ENCODE measurements at places on chromosomes 6 and 20.

DNA sequence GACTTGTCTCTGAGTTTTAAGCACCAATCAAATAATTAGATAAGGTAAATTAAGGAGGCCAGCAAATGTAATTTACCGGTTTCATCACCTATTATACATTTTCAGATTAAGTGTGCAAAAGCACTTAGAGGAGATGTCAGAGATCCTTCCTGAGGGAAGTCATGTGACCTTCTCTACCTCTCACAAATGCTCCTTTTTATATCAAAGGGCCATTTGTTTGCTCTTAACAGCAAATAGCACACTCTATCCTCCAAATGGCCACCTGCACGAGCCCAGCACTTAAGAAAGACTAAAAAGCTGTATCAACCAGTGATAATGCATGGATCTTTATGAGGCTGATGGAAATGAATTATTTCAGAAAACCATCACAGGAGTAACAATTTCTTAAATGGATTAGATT lies 149.4 kb downstream of the ELOVL4 start:
- DNase-seq: no peak

GRCh38 chr6:4010689-4011090 lies 68.2 kb downstream of the FAM217A start:
- DNase-seq: no peak

DNA sequence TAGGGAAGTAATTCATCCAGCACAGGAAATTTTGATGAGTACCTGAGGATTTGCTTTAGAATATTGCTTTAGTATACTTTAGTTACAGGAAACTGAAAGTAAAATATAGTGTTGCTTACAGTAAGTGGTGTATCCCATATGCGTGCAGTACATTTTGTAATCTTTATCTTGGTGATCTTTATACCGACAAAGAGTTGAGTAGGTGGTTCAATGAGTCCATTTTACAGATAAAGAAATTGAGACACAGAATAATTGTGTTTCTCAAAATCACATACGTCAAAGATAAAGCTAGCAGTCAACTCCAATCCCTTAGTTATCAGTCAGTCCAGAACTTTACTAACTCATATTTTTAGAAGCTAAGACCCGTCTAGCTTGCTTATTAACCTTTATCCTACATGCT lies 65.8 kb upstream of the E2F3 start:
- DNase-seq: no peak

DNA sequence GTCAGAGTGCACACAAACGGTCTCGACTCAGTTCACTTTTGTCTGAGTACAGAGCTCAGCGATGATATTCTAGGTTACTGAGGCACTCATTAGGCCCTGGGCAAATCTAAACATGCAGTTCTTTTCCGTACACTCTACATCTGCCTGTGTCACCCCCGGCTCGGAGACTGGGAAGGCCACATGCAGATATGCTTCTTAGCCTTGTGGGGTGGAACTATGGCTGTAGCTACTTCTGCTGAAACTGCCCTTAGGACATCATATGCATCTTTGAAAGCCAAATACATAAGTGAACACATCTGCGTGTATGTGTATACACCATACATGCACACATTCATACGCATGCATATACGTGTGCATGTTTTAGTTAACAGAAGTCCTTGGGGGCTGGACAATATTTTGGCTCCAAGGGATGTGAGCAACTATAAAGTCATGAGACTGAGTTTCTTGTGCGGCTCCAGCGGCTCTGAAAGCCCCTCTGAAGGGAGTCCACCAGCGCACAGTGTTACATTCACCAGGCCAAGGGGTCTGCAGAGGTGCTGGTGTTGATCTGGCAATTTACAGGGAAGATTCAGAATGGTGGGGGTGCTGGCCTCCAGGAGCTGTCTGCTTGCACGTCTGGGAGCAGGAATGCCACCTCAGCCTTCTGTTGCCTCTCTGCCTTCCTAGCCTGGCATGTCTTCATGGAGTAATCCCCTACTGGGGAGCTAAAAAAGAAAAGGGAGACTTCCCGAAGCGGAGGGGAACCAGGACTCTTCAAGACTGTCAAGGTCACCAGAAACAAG lies 31.6 kb downstream of the PSMG4 start:
- DNase-seq: no peak

DNA sequence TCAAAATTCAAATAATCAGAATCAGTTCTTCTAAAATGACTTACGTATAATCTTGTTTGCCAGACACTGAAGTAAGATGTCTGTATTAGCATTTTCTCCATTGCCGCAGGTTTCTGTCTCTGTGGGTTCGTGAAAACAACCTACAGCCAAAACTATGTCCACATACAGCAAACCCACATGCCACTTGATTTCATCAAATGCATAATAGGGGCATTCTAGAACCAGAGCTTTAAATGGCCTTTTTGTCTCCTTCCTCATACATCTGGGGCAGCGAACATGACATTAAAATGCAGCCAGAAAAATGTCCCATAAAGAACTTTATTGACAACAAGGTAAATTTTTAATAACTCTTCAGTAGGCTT lies 90.2 kb upstream of the QKI start:
- no peak for DNase-seq

DNA sequence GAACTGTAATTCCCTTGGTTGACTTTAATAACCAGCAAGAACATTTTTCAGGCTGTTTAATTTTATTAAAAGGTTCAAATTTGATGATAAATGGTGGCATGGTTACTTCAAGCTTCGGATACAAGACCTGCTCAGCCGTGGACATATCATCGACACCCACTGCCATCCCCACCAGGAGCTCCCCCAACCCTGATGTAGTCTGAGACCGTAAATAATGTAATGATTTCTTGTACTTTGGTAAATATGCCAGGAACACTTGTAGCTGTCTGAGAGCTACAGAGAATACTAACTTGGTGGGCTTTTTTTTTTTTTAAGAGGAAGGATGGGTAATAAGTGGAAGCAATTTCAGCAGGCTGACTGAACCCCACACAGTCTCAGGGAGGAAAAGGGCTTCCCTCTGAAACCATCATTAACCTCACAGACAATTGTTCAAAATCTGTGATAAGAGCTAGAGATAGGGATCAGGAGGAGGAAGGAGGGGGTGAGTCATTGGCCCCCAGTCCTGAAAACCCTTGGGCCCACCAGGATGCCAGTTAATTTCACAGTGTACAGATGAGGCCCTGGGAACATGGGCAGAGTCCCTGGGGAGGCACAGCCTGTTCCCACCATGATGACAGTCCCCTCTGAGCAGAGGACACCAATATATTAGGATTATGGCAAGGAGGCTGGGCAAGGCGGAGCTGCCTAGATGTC lies 56.0 kb downstream of the APCDD1L start:
- DNase-seq: no peak

- DNase-seq: no peak
Measured at GRCh38 chr6:140912686-140913085, 1220.0 kb upstream of the GJE1 start.

DNA sequence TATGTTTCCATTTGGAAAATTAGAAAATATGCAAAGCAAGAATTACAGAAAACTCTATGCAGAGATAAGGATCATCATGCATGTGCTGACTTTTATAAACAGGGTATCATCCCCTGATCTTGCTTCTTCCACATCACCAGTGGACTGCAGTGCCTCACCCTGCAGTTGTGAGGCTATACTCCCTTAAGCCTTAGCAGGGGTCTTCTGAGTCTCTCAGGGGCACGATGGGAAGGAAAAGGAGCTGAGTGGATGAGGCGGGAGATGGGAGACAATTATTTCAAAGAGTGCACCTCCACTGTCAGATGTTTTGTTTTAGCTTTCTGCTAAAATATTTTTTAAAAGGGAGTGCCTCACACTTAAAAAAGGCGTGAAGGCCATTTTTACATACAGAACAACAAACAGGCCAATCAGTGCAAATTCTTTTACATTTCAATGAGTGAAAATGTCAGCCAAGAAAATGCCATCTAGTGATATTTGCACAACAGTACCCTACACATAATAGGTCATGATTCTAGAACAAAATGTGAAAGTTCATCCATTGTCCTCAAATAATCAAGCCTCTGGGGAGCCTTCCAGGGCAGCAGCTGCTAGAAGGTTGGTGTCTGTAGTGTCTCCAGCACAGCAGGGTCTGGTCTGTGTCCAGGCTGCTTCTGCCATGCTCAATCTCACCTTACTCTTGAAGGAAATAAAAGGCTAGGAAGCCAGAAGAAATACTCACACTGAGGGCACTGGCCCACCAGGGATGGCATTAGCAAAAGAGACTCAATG lies 13.2 kb upstream of the SERPINB9 start:
- no peak for DNase-seq

DNA sequence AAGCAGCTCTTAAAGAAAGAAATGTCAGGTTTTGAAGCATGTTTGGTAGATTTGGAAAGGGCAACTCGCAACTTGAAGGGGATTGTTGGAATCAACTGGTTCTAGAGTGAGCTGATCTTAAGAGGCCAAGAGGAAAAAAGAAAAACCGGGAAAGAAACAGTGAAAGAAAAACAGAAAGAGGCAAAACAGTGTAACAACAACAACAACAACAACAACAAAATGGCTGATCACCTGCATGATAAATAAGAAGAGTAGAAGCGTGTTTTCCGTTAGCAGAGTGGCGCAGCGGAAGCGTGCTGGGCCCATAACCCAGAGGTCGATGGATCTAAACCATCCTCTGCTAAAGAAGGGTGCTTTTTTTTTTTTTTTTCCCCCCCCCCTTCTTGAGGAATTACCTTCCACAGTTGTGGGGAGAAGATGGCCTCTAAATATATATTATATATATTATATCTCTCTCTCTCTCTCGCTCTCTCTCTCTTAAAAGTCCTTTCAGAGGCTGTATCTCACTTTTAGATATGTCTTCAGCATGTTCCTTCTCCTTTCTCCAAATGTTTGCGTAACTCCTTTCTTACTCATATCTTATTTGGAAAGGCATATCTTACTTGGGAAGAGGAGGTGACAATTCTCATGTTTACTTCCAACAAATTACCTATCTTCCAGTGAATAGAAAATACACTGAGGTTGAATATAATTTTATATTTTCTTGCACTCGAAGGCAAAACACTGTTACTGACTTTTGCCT lies 134.4 kb downstream of the OR2B2 start:
- DNase-seq: no peak

DNA sequence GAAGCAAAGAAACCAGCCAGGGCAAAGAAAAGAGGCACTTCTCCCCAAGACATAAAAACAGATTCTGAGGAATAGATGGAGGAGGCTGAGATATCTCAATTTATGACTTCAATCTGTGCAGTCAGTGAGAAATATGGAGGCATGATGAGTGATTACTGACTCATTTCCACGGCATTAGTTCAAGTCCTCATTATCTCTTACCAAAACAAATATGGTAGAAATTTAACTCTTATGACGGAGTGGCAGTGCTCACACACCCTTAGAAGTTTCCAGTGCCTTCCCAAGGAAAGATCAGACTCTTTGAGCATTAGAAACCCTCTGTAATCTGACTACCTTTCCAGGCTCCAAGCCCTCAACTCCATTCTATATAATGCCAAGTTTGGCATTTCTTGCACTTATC lies 364.1 kb downstream of the ARHGAP18 start:
- DNase-seq: no peak

- no peak for DNase-seq
Measured at GRCh38 chr20:431012-431904, 23.2 kb downstream of the RBCK1 start.

GRCh38 chr6:69888482-69889233 lies 22.3 kb downstream of the COL19A1 start:
- no peak for DNase-seq

DNA sequence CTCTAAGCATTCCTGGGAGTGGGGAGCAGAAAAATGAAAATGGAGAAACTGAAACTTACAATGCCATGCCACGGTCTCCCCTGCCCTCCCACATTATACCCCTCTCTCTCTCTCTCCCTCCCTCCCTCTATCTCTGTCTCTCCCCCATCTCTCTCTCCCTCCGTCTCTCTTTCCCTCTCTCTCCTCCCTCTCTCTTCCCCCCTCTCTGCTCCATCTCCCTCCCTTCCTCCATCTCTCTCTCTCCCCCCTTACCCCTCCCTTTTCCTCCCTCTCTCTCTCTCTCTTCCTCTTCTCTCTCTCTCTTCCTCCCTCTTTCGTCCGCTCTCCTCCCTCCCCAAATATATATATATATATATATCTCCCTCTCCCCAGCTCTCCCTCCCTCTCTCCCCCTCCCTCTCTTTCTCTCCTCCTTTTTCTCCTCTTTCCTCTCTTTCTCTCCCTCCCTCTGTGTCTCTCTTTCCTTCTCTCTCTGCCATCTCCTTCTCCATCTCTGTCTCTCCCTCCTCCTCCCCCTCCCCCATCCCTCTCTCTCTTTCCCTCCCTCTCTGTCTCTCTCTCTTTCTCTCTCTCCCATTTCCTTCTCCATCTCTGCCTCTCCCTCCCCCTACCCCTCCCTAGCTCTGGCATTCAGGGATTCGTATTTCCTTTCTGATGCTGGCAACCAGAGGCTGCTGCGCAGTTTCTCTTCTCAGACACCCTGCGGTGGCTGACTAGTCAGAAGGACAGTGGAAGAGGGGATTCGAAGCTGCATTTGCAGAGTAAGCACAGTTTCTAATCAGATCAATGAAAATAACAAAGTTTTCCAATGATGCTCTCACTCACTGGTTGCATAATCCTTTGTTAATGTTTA lies 13.9 kb upstream of the VAPB start:
- no peak for DNase-seq

- DNase-seq: no peak
Measured at GRCh38 chr6:11522812-11523605, 14.5 kb upstream of the TMEM170B start.

DNA sequence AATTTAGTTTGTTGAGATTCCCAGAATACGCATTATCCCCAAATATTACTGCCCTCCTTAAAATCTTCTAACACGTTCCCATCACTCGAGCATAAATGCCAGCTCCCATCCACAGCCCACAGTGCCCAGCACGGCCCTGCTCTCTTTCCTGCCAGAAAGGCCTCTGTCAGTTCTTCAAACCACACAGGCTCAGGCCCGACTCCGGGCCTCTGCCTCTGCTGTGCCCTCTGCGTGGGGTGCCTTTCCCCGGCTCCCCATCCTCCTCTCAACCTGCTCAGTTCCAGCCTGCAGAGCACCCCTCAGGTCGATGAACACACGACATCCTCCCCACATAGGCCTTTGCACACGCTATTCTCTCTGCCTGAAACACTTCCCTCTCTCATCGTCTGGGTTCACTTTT lies 12.8 kb downstream of the ULBP3 start:
- DNase-seq: no peak

All from stimulated activated CD8-positive, alpha-beta memory T cell treated with anti-CD3 and anti-CD28 coated beads, Interleukin-2, amount 100 ng/mL, for 1 hour (primary cell).